Left hindlimb (tissue), 1 donor: ENCODE measurements at places on chromosomes 16 and 17.

- DNase-seq = no peak
Measured at GRCh38 chr17:82065638-82066303, at the start of gene DUS1L. TSS of gene DUS1L (minus strand) at chr17:82065804. CDS start at chr17:82065059, 745 bp downstream.

DNA sequence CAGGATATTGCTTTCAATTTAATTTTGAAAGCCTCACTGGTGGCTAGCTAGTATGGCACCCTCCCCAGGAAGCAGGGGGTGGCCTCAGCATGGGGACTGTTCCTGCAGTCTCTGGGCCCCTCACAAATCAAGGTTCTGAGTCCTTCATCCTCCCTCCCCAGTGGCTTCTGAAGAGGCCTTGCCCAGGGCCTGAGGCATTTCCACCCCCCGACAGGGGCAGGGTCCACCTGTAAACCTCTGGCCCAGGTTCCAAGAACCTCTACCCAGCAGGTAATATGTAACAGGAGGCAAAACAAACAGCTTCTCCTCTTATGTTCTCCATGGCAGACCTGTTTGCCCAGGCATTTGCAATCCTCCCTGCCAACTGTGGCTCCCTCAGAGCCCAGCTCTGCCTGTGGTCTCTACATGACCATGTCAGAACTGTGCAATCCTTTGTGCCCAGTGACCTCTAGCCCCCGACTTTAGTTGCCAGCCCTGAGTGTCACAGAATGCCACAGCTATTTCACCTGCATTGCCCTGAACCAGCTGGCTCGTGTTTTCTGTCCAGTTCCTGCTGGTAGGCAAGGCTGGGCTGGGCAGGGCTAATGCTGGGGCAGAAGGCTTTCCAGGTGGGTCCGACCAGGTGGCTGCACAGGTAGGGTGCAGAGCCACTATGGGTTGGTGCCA is 14.3 kb downstream of the ACSF2 start:
- no peak for DNase-seq

- DNase-seq = peak; percentile 98
Measured at GRCh38 chr17:1714427-1714979, 4.3 kb upstream of the TLCD2 start.

DNA sequence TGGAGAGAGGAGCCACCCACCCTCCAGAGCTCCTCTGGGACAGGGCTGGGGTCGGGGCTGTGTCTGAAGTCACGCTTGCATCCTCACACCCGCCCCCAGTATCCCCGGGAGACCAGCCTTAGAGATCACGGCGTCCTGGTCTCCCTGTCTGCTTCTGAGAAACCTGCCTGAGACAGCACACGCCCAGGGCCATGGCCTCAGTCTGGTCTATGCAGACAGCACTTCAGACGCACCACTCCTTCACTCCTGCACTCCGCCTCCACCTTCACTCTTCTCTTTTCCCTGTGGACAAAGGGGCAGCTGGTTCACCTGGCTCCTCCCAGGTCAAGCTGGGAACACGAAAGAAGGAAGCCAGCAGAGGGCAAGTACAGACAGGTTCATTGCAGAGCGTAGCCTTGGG is 248.0 kb upstream of the GSE1 start:
- no peak for DNase-seq

DNA sequence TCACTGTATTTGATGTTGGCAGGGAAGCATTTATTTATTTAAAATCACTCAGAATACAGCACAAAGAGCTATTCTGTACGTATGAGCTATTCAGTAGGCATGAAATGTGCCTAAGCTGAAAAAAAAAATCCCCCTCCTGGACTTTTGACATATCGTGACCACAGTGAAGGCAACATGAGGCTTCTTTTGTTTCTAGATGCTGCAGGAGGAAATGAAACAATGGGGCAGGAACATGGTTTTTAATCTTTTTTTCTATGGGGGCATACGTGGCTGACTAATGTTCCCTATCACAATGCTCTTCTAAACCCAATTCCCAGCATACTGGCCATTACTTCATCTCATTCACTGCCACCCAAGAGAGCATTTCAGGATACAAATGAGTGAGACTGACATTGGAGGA is 191.0 kb upstream of the PMFBP1 start:
- DNase-seq = no peak

- no peak for DNase-seq
Measured at GRCh38 chr17:78272914-78273258, 41.5 kb downstream of the TMEM235 start.

- no peak for DNase-seq
Measured at GRCh38 chr17:81537343-81537855, 9.2 kb downstream of the FSCN2 start.

DNA sequence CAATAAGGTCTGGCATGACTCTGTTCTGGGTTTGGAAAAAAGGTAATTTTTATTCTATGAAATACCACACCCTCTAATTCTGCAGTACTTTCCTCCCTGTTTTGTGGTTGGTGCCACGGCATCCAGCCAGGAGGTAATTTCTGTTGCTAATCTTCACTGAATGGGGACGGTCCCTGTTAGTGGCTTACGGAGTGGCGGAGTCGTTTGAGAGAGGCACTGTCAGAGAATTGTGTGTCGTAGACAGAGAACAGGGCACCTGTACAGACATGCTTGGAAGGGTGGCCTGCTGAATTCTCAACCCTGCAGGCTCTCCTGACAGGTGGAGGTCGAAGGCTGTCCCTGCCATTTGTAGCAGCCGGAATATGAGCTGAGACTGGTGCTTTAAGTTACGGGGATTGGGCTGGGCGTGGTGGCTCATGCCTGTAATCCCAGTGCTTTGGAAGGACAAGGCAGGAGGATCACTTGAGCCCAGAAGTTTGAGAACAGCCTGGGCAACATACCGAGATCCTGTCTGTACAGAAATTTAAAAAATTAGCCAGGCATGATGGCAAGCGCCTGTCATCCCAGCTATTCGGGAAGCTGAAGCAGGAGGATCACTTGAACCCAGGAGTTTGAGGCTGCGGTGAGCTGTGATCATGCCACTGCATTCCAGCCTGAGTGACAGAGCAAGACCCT is 33.2 kb downstream of the EEF2K start:
- no peak for DNase-seq

GRCh38 chr17:4229627-4230541 is 33.9 kb downstream of the ANKFY1 start:
- peak; percentile 64 for DNase-seq

DNA sequence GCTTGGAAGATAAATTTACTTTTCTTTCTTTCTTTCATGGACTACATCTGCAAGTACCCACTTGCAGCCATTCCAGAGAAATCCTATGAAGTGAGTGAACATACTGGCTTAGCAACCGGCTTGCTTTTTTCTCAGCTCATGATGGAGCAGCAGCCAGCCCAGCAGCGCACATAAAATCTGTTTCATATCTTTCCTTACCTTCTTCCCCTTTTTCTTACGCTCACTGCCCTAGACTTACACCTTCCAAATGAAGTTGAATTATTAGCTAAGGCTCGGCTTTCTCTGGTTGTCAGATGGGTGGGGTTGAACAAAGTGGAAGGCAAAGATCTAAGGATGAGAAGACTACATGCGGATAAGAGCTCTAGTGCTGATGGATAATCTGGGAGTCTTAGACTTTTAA is 13.9 kb upstream of the ABCA8 start:
- DNase-seq = no peak

DNA sequence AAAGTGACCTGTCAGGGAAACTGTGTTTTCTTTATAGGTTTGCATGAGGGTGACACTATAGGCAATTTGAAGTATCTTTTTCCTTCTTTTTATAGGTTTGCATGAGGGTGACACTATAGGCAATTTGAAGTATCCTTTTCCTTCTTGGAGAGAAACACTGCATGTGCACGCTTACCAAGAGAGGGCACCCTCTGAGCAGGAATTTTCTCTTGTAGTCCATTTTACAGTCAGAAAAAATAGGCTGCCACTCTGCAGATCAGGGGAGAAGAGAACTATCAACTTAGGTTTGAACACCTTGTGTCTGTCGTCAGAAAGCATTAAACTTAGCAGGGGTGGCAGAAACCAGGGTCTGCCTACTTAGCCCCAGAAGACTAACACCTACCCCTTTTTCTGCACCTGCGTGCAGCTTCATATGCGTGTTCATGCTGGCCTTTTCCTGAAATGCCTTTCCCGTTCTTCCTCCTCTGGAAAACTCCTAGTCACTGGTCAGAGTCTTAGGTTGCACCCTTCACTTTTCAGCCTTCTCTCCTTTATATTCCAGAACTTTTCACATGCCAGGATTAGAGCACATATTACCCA is 16.4 kb upstream of the SMIM36 start:
- DNase-seq = peak; percentile 74

DNA sequence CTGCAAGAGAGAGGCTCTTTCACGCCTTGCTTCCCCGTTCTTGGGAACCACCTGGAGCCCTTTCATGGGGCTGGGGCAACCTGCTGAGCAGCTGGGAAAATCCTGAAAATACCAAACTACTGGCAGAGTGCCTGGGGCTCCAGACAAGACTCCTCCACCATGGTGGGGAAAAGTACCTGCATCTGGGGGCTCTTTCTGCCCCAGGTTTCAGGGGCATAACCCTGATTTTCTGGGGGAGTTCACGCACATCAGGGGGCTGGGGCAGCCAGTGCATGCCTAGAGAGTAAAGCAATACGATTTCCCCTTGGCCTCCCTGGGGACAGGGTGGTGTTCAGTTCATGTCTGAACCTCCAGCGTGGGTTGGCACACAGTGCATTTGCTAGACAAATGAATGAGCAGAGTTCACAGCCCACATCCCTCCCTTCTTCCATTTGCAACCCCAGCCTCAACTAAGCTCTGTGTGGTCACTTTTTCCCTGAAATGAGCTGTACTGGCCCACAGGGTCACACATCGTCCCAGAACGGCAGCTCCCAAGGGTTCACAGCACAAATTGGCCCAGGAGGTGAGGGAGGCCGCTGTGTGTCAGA is 5.2 kb upstream of the CDC42EP4 start:
- DNase-seq = no peak

DNA sequence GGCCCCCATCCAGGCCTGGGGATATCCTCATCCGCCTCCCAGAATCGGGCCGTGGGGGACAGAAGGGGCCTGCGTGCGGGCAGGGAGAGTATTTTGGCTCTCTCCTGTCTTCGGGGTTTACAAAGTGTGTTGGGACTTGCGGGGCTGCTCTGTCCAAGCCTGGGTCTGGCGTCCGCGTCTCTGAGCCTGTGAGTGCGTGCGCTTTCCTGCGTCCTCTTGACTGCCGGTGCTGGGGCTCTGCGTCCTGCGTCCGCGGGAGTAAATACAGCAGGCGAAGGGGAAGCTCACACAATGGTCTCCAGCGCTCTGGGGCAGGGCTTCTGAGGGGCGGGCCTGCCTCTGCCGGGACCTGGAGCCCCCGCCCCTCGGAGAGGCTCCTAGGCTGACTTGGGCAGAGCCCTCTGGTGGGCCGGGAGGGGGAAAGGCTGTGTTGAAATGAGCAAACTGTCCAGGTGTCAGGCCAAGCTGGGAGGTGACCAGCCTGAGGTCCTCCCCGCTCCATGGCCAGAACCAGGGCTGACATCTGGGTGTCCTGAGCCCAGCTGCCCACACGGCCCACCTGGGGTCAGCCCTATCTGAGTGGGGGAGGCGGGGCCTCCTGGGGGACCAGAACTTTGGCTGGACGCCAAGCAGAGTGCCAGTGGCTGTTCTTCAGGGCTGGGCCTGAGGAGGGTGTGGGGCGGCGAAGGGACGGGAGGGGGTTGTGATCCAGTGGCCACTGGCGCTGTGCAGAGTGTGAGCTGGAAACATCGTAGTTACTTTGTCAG is 233.6 kb downstream of the SEC14L1 start:
- peak; percentile 89 for DNase-seq

- DNase-seq = no peak
Measured at GRCh38 chr17:56679115-56679776, 85.7 kb downstream of the NOG start.

DNA sequence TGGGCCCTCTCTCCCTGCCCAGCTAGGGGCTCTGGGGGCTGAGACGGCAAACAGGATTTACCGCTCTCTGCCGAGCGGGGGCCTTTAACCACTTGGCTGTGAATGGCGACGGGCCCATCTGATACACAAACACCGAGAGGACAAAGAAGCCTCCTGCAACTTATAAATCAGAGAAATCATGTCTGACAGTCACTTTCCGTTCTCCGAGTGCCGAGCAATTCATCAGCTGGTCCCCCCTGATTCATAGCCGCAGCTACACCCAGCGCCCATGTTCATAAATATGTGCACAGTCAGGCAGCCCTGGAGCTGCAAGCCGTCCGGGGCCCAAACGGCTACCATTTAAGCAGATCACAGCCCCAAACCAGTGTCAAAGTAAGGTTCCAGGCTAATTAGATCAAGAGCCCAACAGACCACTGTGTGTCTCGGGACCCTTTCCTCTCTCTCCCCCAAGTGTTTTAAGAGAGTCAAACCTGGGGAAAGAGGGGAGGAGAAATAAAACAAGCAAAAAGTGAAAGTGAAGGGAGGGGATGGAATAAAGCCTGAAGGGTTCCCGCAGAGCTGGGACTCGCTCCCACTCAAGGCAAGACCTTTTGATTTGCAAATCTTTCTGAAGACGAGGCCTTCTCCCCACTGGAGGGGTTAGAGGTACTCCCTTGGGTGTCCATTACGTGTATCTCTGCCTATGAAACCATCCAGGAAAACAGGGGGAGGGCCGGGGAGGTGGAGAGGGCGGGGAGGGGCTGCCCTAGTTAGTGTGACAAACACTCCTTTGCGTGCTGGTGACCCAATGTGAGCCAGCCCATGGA is 154.7 kb downstream of the C16orf78 start:
- no peak for DNase-seq

- DNase-seq = no peak
Measured at GRCh38 chr16:54098247-54098646, 188.3 kb downstream of the IRX3 start.
